ENCODE measurements at places on chromosomes 13 and 19.

DNA sequence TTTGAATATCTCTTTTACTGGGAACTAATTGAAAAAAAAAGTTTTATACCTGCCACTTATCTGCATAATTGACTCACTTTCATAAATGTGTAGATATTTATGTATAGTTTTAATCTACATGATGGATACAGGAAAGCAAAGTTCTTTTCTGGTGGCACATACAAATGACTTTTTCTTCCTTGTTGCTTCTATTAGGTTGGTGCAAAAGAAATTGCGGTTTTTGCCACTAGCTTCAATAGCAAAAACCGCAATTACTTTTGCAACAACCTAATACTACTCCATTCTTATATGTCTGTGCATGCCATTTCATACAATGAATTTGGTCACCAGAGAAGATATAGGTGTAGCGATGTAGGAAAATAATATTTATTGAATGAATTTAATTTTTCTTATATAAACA lies 344.5 kb upstream of the PCDH20 start:
- no peak for DNase-seq

- DNase-seq: no peak
Observed at GRCh38 chr13:47146136-47146535, 249.3 kb upstream of the HTR2A start.

GRCh38 chr19:50457300-50457699 lies 19.0 kb upstream of the EMC10 start:
- no peak for DNase-seq

DNA sequence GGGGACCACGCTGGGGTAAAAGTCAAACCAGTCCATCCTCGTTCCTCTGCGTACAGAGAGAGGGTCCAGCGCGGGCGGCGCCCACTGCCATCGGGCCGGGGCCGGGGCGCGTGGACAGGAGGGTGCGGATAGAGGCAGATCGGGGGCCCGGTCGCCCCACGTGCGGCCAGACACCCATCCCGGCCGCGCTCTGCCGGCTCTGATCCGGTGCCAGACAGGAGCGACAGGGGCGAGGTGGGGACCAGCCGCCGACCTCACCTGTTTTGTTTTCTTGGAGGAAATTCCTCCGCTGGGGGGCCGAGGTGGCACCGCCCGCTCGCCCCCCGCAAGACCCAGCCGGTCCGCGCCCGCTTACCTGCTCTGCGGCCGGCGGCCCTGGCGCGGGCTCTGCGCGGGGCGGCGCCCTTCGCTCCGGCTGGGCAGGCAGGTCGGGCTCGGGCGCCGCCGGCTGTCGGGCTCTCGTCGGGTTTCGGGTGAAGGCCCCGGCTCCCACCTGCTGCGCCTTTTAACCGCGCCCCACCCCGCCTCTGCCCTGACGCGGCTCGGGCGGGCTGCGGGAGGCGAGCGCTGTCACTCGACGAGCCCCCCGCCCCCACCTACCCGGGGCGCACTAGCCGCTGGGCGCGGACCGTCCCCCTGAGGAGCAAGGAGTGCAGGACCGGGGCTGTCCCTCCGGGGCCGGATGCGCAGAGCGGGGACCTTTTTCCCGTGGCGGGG lies at the start of gene GJB6:
Gene GJB6 (minus strand): TSS at position 481 of the 717 bp plus-strand sequence. CDS start 8,839 bp downstream, outside the sequence.
- no peak for DNase-seq

GRCh38 chr13:113166681-113167080 lies 8.2 kb downstream of the PROZ start:
- no peak for DNase-seq

GRCh38 chr19:50909240-50910070 lies 1.7 kb downstream of the KLK4 start:
- no peak for DNase-seq

- no peak for DNase-seq
Observed at GRCh38 chr13:22060187-22060586, 389.3 kb downstream of the FGF9 start.

DNA sequence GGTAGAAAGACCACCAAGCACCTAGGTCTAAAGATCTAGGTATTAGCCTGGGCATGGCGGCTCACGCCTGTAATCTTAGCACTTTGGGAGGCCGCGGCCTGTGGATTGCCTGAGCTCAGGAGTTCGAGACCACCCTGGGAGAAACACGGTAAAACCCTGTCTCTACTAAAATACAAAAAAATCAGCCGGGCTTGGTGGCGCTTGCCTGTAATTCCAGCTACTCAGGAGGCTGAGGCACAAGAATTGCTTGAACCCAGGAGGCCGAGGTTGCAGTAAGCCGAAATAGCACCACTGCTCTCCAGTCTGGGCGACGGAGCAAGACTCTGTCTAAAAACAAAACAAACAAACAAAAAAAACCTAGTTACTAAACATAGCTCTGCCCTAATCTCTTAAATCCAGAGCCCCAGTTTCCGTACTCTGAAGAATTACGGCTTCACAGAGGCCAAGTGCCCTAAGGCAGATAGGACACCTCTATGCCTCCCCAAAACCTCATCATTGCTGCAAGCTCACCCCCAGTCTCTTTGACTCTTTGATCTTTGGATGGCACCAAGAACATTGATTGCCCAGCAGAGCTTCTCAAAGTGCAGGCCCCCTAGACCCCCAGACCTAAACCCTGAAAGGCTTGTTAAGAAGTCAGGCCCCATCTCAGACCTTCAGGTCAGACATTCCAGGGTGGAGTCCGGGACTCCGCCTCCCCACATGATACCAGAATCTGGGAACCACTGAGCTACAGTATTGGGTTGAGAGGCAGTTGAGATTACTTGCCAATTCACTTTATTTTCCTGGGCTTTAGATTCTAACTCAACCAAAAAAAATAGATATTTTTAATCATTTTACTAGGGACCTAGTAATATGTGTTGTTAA lies 2.8 kb downstream of the COL4A2 start:
- DNase-seq: no peak

Data from stimulated activated CD8-positive, alpha-beta memory T cell treated with anti-CD3 and anti-CD28 coated beads, Interleukin-2, amount 100 ng/mL, for 1 hour (primary cell).